ENCODE measurements at places on chromosomes 3 and 15.

DNA sequence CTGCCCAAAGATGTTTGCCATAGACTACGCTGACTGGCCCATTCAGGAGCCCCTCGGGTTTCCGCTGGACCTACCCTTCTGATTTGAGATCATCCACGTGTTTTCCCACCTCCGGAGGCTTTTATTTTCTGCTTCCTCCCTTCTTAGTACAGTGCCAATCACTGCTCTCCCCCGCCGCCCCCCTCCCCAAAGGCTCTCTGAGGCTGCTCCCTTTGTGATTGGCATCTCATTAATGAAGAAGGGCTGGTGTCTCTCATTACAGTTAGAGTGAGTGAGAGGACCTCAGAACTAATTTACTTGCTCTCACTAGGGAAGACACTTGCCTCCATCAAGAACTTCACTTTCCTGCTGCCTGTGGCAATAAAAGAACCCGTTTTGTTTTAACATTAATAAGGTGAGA is 284.7 kb upstream of the ICE2 start:
- DNase-seq = no peak

DNA sequence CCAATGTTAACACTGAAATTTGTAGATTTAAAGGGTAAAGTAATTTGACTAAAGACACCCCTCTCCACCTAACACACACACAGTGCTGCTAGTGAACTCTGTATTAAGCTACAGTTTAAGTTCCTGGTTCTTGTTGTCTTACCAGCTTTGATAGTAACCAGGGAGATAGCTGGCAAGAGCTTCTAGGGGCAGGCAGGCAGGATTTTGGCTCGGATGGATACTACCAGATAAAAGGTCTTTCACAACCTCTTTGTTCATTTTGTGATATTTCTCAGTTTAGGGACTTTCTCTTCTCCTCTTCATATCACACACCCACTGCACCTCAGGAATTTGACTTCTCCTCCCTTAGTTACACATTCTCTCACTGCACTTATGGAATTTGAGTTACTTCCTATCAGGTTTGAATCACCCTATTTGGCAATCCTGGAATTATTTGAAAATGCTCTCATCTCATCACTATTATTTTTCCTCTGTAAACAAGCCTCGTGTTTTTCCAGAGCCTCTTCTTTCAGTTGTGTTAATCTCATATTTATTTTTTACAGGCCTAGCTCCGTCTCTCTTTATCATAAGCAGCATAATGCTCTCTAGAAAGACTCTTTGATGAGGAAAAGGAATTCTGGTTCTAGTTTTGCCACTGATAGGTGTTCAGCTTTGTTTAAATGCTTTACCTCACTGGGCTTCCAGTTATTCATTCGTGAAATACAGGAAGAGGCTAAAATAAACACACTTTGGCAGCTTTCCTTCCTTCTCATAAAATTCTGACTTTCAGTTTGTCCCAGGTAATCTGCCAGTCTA is 23.0 kb upstream of the CLDN1 start:
- no peak for DNase-seq

GRCh38 chr3:9183011-9183410 is 66.4 kb downstream of the SRGAP3 start:
- DNase-seq = peak; percentile 35

DNA sequence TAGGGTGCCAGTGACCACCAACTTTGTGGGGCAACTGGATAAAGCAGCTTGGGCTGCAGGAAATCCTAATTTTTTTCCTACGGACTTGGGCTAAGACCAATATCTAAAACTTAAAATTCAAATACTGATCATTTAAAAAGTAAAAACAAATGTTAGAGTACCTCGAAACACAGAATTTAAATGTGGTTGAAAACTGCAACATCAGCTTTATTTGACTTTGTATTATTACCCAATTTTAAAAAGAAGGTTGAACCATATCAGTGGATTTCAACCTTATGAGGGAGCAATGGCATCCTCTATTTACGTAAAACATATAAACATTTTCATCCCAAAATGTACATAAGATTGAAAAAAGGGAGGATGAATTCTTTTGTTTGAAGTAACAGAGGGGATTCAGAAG is 26.2 kb downstream of the CFAP20DC start:
- no peak for DNase-seq

GRCh38 chr3:105436687-105437086 is 70.0 kb downstream of the ALCAM start:
- no peak for DNase-seq
